ENCODE measurements at places on chromosomes 7 and 10. TPM values are rescaled to one million over a fixed set of nuclear protein-coding genes. Genes with fewer than 3 reads are reported as not detected.
A peak's percentile ranks its signal among the peaks of the same experiment; 100 is the strongest.

MMP21 gene
- total RNA-seq = not detected

ANKRD30A gene
- total RNA-seq = not detected

WNT8B gene
- total RNA-seq = not detected

MRC1 gene
- total RNA-seq = 0.05 TPM

DNA sequence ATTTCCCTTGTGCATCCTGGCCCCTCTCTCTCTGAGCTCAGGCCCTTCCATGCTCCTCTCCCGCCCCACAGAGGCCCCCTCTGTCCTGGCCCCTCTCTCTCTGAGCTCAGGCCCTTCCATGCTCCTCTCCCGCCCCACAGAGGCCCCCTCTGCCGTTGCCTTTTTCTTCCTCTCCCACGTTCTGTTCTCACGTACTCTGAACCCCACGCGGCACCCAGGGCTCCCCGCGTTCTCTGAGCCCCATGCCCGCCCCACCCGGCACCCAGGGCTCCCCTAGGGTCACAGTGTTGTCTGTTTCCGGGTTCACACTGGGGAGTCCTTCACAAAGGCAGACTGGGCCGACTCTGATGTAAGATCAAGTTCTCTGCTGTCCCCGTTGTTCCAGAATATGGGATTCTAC, 336.8 kb downstream of the DNAJB6 start:
- no peak overlapping the region for H3K27ac ChIP-seq
- DNase-seq = no peak
- no peak overlapping the region for H3K4me3 ChIP-seq
- no peaks in the 10 kb centered on the region for H3K36me3 ChIP-seq
- H3K4me1 ChIP-seq = peaks cover 8% of the 10 kb centered on the region
- H3K27me3 ChIP-seq = no peaks in the 10 kb centered on the region

DNA sequence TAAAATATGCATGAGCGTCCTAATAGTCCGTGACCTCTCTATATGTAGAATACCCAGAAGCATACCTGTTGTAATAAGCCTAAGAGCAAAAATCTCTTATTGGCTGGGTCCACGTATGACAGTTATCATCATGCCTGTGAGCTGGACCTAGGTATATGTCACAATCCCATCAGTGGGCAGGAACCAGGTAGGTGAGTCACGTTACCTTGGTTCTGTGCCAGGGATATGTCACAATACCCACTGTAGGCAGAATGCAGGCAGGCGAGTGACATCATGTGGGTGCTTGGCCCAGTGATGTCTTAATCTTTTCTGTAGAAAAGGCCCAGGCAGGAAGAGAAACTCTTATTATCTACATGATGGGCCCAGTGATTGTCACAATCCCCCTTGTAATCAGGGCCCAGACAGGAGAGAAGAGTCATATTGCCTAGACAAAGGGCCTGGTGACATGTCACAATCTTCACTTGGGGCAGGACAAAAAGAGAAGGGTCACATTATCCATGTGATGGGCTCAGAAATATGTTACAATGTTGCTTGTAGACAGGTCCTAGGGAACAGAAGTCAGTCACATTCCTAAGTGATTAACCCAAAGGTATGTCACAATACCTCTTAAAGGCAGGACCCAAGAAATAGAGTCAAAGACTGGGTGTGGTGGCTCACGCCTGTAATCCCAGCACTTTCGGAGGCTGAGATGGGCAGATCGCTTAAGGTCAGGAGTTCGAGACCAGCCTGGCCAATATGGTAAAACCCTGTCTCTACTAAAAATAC, 12.9 kb upstream of the ZNF736 start:
- H3K27ac ChIP-seq = no peak overlapping the region
- no peaks in the 10 kb centered on the region for H3K27me3 ChIP-seq
- H3K36me3 ChIP-seq = no peaks in the 10 kb centered on the region
- no peaks in the 10 kb centered on the region for H3K4me1 ChIP-seq

GRCh38 chr10:110456046-110456445, 41.7 kb upstream of the DUSP5 start:
- DNase-seq = no peak
- no peak overlapping the region for H3K4me3 ChIP-seq
- H3K27me3 ChIP-seq = no peaks in the 10 kb centered on the region

DNA sequence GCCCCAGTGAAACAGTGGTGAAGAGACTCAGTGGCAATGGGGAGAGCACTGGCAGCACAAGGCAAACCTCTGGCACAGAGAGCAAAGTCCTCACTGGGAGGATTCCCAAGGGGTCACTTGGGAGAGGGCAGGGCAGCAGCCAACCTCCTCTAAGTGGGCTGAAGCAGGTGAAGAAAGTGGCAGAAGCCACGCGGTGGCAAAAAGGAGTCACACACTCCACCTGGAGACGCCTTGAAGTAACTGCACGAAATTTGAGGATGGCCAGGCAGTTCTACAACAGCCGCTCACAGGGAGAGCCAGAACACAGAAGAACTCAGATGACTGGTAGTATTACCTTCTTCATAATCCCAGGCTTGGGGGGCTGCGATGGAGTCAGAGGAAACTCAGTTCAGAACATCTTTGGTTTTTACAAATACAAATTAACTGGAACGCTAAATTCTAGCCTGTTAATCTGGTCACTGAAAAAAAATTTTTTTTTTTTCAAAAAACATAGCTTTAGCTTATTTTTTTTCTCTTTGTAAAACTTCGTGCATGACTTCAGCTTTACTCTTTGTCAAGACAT, 574 bp upstream of the IL6 start:
- H3K27me3 ChIP-seq = no peaks in the 10 kb centered on the region
- DNase-seq = peak; percentile 80
- H3K4me3 ChIP-seq = peak overlapping the region; percentile 66
- peak overlapping the region; percentile 98 for H3K27ac ChIP-seq
- H3K36me3 ChIP-seq = peaks cover 17% of the 10 kb centered on the region

DNA sequence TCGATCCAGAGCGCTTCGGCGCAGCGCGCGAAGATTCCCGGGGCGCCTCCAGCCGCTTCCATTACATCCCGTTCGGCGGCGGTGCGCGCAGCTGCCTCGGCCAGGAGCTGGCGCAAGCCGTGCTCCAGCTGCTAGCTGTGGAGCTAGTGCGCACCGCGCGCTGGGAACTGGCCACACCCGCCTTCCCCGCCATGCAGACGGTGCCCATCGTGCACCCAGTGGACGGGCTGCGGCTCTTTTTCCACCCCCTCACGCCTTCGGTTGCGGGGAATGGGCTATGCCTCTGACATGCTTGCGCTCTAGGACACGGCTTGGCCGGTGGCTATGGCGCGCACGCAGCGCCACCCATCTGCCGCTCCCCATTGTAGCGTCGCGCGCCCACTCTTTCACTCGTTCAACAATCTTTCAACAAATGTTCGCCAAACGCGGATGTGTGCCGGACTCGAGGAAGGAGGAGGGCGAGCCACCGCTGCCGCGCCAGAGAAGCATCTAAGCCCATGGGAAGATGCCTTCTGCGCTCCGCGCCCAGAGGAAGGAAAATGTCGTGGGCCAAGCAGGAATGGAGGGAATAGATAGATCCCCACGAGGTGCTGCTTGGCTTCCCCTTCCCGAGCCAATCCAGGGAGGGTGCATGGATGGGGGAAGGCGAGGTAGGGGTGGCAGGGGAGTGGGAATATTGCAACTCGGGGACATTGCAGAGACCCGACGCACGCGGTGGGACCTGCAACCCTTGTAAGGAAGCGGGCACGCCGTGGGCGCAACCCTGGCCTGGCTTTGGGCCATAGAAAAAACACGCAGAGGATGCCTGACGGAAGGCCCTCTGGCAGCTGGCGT, 5.1 kb upstream of the CYP26A1 start:
- peaks cover 13% of the 10 kb centered on the region for H3K4me1 ChIP-seq
- peak overlapping the region; percentile 23 for H3K4me3 ChIP-seq
- H3K36me3 ChIP-seq = no peaks in the 10 kb centered on the region
- no peak overlapping the region for H3K27ac ChIP-seq
- peaks cover 90% of the 10 kb centered on the region for H3K27me3 ChIP-seq
- peak; percentile 47 for DNase-seq

DNA sequence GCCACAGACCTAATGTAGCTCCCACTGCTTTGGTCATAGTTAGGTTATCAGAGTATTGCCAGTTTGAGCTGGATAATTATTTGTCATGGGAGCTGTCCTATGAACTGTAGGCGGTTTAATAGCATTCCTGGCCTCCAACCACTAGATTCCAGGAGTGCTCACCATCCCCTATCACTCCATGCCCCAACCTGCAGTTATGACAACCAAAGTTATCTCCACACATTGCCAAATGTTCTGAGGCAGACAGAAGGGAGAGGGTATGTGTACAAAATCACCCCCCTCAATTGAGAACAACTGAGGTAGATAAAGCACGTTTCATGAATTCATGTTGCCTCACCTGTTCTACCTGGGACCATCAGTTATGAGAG, 119.0 kb upstream of the CACUL1 start:
- peaks cover 16% of the 10 kb centered on the region for H3K4me1 ChIP-seq
- peak; percentile 22 for DNase-seq
- no peak overlapping the region for H3K27ac ChIP-seq
- no peaks in the 10 kb centered on the region for H3K27me3 ChIP-seq
- H3K36me3 ChIP-seq = no peaks in the 10 kb centered on the region
- H3K4me3 ChIP-seq = no peak overlapping the region

DNA sequence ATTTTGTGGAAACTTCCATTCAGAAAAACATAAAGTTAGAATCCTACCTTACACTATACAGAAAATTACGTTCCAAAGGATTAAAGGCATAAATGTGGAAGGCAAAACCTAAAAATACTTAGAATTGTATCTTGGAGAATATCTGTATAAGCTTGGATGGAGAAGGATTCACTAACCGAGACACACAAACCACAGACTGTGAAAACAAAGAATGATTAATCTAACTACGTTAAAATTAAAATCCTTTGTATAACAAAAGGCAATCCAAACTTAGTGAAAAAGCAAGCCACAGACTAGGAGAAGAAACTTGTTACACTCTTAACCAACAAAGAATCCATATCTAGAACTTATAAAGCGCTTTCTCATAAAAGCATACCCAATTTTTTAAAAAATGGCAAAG, 678.8 kb downstream of the INHBA start:
- H3K27me3 ChIP-seq = no peaks in the 10 kb centered on the region
- H3K4me1 ChIP-seq = peaks cover 17% of the 10 kb centered on the region
- no peaks in the 10 kb centered on the region for H3K36me3 ChIP-seq
- H3K4me3 ChIP-seq = no peak overlapping the region
- H3K27ac ChIP-seq = no peak overlapping the region
- DNase-seq = peak; percentile 66
